HCT116 (cell line): ENCODE measurements at places on chromosomes 6 and 20. TPM values are rescaled to one million over a fixed set of nuclear protein-coding genes. Genes with fewer than 3 reads are reported as not detected.
A peak's percentile ranks its signal among the peaks of the same experiment; 100 is the strongest.

FOXQ1 gene
- 0.42 TPM for total RNA-seq

DNA sequence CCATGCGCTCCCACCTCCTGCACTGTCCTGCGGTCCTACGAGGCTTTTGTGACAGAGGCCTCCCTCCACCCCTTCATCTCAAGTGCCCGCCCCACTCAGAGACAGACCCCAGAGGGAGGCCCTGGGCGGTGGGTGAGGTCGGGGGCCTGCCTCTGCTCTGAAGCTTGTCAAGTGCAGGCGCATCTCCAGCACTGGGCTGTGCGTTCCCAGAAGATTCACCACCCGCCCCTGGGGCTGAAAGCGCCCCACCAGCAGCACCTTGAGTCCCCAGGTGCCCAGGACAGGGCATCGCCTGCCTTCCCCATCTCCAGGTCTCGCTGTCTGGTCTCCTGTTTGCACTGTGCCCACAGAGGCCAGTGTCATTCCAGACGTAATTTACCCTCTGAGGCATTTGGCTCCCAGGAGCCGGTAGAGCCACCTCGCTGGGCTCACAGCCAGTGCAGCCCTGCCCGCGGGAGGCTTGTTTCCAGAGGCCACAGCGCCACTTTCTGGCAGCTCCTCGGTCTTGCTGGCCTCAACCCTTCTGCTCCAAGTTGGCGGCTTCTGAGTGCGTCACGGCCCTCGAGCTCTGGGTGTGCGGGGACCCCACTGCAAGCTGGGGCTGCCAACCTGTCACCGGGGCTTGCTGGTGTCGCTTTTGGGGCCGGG lies 191.1 kb downstream of the TAF4 start:
- no peaks in the 10 kb centered on the region for H3K4me1 ChIP-seq
- DNase-seq: peak; percentile 32

GRCh38 chr6:25875563-25875905 lies 1.5 kb upstream of the SLC17A3 start:
- no peak overlapping the region for H3K4me3 ChIP-seq
- no peak overlapping the region for H3K27ac ChIP-seq
- no peak for DNase-seq

BPIFB2 gene
- 0.15 TPM for total RNA-seq

GRCh38 chr6:53363341-53364079 lies 14.8 kb upstream of the ELOVL5 start:
- H3K27ac ChIP-seq: no peak overlapping the region
- H3K27me3 ChIP-seq: no peaks in the 10 kb centered on the region
- no peaks in the 10 kb centered on the region for H3K36me3 ChIP-seq
- H3K4me1 ChIP-seq: peaks cover 10% of the 10 kb centered on the region

DNA sequence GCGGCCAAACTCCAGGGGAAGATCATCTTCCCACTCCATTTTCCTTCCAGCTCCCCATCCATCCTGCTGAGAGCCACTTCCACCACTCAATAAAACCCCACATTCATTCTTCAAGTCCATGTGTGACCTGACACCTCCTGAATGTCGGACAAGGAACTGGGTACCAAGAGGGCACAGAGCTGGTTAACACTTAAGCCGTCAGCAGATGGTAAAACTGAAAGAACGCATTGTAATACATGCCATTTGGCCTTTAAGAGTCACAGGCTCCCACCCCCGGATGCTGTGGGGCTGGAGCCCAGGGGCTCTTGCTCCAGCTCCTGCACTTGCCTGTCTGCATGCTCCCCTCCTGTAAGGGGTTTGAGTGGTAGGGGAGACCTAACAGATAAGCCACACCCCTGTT lies 753.9 kb downstream of the COL12A1 start:
- H3K4me3 ChIP-seq: no peak overlapping the region
- H3K27me3 ChIP-seq: no peaks in the 10 kb centered on the region
- no peak overlapping the region for H3K27ac ChIP-seq
- peaks cover 6% of the 10 kb centered on the region for H3K4me1 ChIP-seq

DNA sequence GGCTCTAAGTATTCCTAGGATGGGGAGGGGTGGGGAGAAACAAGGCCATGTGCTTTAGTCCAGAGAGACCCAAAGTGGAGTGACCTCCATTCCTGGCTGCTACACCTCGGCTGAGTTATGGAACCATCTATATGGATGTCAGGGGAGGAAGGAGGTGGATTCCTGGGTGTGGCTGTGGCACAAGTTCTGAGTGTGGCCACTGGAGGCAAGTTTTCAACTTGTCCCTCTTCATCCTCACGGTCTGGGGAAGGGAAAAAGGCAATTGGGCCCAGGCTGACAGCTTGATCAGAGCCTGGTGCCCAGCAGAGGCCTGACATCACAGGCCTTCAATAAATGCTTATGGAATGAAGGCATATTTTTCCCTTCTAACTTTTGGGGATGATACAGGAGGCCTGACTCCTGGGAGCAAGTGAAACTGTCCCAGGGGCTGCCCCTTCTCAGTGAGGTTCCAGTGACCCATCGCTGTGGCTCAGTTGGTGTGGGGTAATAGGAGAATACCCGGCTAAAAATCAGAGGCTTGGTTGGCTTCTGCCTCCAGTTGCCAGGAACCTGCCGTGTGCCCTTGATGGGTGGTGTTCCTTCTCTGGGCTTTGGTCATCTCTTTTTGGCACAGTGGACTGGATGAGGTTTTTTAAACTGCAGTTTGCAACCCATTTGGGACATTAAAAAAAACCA lies 1.8 kb upstream of the ITPR3 start:
- DNase-seq: no peak
- no peaks in the 10 kb centered on the region for H3K27me3 ChIP-seq
- peak overlapping the region; percentile 93 for H3K27ac ChIP-seq
- peaks cover 24% of the 10 kb centered on the region for H3K4me1 ChIP-seq
- H3K4me3 ChIP-seq: peak overlapping the region; percentile 99; the same call in 1 of the 2 replicates

NT5E gene
- total RNA-seq: 68.2 TPM

TEAD3 gene
- total RNA-seq: 21.8 TPM

DNA sequence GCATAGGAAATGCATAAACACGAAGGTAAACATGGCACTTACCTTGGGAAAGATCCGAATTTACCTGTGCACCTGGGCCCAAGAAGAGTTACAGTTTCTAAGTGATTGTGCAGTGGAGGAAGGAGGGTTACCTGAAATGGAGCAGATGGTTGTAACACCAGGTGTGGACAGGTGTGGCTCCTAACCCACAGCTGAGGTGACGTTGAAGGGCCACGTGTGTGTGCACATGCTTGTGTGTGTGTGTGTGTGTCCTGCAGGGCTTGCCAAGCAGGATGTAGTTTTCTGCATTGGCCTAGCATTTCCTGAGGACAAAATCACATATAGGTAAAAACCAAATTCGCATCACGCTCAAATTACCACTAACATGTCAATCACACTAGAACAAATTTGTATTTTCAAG lies 240.8 kb downstream of the ANKRD60 start:
- H3K4me1 ChIP-seq: peaks cover 8% of the 10 kb centered on the region; the same call in 1 of the 2 replicates
- DNase-seq: no peak
- no peaks in the 10 kb centered on the region for H3K36me3 ChIP-seq
- no peak overlapping the region for H3K27ac ChIP-seq
- H3K27me3 ChIP-seq: peaks cover 45% of the 10 kb centered on the region; the same call in 1 of the 2 replicates

PXMP4 gene
- total RNA-seq: 9.6 TPM

DNA sequence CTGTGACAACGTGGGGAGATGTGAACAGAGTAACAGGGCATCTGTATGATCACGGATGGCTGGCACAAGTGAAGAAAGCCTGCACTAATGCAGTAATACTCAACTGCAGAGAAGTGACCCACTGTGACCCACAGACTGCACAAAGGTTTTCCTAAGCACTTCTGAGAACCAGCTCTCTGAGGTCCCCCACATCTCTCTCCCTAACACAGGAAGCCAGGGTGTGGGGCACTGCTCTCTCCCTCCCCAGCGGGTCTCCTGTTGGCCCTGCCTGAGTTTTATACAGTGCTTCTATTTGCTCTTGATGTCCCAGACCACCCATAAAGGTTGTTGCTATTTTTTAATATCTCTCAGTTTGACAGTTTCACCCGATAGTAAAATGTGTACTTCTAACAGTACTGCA lies 11.3 kb downstream of the APMAP start:
- H3K36me3 ChIP-seq: peaks cover 19% of the 10 kb centered on the region; the same call in 1 of the 2 replicates
- no peaks in the 10 kb centered on the region for H3K4me1 ChIP-seq
- H3K27me3 ChIP-seq: no peaks in the 10 kb centered on the region
- H3K27ac ChIP-seq: no peak overlapping the region
- no peak for DNase-seq

GRCh38 chr6:136657666-136658065 lies 107.4 kb upstream of the MAP7 start:
- no peaks in the 10 kb centered on the region for H3K4me1 ChIP-seq
- no peak for DNase-seq
- no peak overlapping the region for H3K27ac ChIP-seq
- no peaks in the 10 kb centered on the region for H3K27me3 ChIP-seq
